ENCODE measurements at places on chromosomes 2 and 18. TPM values are rescaled to one million over a fixed set of nuclear protein-coding genes. Genes with fewer than 3 reads are reported as not detected.

The LYPD6B gene
- total RNA-seq = 2.0 TPM

DNA sequence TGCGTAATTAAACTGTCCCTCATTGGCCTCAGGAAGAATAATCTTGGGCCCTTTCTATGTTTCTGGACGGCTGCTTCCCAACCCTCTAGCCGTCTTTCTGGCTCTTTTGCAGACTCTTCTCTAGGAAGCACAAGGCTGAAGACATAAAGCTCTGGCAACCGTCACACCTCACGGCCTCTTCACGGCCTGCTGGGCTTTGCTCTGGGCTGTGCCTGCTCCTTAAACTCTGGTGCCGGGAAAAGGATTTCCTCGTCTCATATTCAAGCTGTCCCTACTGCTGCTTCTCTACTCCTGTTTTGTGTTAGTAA, 36.0 kb upstream of the WIPF1 start:
- no peak for DNase-seq

GRCh38 chr2:99890568-99891427, 251.6 kb downstream of the AFF3 start:
- no peak for DNase-seq

- no peak for DNase-seq
These were observed 45.4 kb upstream of the RHOB start for GRCh38 chr2:20401489-20401835.

GRCh38 chr2:172377408-172377807, 50.0 kb upstream of the ITGA6 start:
- DNase-seq = no peak

The MC4R gene
- total RNA-seq = 0.35 TPM

DNA sequence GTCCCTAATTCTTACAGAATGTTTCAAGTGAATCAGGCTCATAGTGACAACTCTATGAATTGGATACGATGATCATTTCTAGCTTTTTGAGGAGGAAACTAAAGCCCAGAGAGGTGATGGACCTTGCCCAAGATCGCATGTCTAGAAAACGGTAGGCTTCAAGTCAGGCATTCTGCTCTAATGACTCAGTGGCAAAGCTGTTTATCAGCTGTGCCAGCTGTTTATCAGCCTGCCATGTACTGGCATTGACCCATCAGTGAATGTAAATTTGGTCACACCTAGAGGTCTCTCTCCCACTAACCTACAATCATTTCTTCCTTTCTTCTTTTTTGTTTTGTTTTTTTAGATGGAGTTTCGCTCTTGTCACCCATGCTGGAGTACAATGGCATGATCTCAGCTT, 6.1 kb upstream of the DAW1 start:
- no peak for DNase-seq

- no peak for DNase-seq
These were observed 398.3 kb downstream of the ALK start for GRCh38 chr2:29522951-29523669.

DNA sequence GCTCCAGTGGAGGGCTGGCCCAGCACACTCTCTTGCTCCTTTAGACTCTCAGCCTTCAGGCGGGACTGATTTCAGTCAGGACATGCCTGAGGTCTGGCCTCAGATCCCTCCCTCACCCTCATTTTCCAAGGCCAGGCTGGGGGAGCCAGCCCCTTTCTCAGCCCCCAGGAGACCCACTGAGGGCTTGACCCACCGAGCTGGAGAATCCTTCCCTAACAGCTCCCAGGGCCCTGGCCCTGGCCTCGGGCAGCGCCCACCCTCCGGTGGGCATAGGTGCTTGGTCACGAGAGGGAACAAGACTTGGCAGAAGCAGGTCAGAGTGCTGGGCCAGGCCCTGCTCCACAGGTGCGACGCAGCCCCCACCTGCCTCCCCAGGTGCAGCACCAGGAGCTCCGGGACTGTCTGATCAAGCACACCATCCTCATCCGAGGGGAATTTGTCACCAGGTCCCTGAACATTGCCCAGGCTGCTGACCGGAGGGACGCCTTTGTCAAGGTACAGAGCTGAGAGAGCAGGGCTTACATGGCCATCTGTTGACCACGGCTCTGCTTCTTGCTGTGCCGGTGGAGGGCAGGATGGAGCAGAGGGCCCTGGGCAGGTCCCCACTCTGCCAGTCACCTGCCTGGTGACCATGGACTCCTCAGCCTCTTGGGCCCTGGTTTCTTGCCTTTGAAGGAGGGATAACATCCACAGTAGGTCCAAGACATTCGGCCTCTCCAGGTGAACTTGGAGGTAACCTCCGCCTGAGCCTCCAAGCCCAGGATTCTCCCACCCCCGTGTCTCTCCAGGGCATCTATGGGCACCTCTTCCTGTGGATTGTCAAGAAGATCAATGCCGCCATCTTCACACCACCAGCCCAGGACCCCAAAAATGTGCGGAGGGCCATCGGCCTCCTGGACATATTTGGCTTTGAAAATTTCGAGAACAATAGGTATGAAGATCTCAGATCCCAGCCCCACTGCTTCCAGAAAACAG, 46.3 kb downstream of the MYO7B start:
- DNase-seq = no peak

The MAPRE3 gene
- 27.1 TPM for total RNA-seq

DNA sequence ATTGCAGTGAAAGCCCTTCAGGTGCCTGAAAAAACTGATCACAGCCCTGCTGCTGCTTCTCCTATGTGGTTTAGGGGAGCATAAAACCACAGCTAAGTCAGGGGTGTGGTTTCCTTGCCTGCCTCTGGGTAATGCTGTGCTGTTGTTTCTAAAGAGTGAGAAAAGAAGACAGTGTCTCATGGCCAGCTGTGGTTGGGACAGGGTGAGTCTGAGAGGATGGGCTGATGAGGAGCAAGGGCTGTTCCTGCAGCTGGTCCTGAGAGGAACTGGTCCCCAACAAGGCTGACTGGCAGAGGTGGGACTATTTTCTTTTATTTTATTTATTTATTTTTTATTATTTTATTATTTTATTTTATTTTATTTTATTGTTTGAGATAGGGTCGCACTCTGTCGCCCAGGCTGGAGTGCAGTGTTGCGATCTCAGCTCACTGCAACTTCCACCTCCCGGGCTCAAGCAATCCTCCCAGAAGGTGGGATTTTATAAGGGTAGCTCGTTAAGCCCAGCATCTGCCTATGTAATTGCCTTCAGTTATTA, 236.7 kb downstream of the FHOD3 start:
- DNase-seq = no peak

DNA sequence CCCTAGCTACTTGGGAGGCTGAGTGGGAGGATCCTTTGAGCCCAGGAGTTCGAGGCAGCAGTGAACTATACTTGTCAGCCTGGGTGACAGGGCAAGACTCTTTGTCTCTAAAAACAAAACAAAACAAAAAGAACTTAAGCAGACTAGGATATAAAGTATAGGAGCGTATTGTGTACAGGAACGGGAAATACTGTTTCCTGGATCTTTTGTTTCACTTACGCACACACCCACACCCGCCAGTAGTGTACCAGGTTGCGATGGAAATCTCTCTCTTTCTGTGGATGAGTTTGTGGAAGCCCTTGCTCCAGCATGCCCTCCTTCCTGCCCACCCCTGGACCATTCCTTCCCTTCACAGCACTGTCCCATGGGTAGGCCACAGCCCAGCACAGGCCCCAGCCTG, 136.3 kb downstream of the RPIA start:
- no peak for DNase-seq

The ILKAP gene
- 43.4 TPM for total RNA-seq

GRCh38 chr2:49241501-49241900, 87.2 kb upstream of the FSHR start:
- DNase-seq = no peak

The KIAA2012 gene
- total RNA-seq = 2.8 TPM

GRCh38 chr2:44772131-44772530, 169.4 kb upstream of the SIX3 start:
- DNase-seq = no peak

The PLEKHH2 gene
- total RNA-seq = 42.0 TPM

The MYCN gene
- total RNA-seq = 0.68 TPM

GRCh38 chr2:199495147-199495546, 37.4 kb upstream of the SATB2 start:
- DNase-seq = no peak

The DARS1 gene
- 50.0 TPM for total RNA-seq

The RNF125 gene
- total RNA-seq = 8.1 TPM

The FAM228A gene
- total RNA-seq = 0.89 TPM

The NOP58 gene
- 37.8 TPM for total RNA-seq

DNA sequence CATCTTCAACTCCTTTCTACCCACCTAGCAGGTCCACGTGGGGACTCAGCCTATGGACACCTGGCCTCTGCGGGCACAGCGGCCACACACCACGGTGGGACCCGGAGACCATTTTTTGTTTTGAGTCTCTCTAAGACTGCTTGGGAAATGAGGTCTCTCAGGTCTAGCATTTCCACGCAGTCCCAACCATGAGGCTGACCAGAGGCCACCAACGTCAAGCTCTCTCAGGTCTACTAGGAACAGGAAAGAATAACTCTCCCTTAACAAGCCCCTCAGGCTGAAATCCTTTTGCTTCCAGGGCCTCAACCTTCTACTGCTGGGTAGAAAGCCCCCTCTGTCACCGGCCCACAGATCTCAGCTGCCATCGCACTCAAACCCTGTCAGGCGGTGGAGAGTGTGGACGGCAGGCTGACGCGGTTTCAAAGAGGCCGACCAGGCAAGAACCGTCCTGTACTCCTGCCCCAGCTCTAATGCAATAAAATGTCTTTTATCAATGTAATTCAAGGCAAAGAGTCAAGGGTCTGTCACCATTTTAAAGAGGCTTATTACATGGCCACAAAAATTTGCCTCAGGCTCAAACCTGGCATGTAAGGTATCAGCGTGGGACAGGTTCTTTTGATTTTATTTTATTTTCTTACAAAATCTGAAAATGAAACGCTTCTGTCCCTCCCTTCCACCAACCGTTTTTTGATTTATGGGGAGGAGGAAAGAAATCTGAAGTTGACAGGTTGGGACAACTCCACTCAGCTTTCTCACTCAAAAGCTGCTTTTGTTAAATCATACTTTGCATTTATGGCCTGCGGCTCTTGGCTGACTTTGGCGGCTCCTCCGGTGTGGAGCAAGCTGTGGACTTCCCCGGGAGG, 74.0 kb downstream of the BCL11A start:
- DNase-seq = no peak

DNA sequence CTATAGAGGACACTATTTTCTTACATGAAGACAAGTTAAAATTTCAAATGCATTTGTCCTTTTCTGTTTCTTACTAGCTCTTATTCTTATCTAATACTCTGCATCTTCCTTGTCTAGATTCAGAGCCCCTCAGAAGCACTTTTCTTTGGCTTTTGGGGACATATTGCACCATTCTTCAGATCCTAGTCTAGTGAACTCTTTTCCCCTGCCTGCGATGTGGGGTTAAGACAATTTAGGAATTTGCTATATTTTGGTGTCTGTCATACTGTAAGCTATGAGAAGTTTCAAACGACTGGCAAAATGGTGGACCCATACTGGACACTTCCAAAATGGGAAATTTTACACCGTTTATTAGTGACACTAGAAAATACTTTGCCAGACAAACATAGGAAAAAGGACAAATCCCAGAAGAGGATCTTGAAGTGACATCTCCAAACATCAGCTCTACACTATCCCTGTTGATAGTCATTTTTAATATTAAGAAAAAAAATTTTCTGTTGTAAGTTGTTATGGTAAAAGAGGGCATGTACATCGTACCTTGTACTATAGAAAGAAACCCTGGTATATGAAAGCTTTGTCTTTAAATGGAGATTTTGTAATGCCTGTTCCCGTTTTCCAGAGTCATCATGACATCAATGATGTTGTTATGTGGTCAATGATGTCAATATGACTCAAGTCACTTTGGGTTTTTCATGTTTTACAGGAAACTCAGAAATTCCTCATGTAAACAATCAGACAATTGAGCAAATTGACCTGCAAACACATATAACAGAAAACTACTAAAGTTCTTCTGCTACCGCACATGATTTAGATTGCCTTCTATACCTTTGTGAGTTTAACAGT, 4.4 kb upstream of the KYNU start:
- no peak for DNase-seq

DNA sequence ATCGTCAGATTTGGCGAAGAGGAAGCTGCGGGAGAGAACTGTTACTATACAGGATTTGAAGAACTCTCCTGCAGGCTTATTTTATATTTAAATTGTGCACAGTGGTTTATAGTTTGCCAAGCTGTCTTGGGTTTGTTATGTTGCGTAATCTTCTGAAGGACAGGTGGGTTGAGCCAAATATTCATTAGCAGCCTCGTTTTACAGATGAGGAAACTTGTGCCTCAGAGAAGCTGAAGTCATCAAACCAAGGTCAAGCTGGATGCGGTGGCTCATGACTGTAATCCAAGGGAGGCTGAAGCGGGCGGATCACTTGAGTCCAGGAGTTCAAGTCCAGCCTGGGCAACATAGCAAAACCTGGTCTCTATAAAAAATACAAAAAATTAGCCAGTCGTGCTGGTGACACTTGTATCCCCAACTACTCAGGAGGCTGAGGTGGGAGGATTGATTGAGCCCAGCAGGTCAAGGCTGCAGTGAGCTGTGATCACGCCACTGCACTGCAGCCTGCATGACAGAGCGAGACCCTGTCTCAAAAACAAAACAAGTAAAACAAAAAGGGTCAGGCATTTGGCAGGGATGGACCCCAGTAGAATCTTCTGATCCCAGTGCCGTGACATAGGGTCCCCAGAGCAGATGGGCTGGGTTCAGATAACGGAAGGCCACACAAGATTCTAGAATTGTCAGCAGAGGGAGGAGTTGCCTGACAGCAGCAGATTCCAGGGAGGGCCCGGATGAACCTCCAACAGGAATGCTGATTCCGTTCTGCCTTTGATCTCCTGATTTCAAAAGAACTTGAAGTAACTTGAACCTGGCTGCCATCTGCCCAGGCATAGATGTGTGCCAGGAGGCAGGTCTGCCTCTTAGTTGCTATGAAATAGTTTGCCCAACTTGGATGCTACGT, 50.6 kb downstream of the SH3BP4 start:
- DNase-seq = no peak

Data from lower lobe of right lung (tissue), 2 donors.